ENCODE measurements at places on chromosomes 7 and 10. TPM values are rescaled to one million over a fixed set of nuclear protein-coding genes. Genes with fewer than 3 reads are reported as not detected.
A peak's percentile ranks its signal among the peaks of the same experiment; 100 is the strongest.

TUBAL3 gene
- not detected for total RNA-seq

SMIM30 gene
- 51.4 TPM for total RNA-seq

TEX47 gene
- total RNA-seq = not detected

CLDN4 gene
- total RNA-seq = 0.12 TPM

ASZ1 gene
- total RNA-seq = not detected

GDF2 gene
- not detected for total RNA-seq

ZCWPW1 gene
- 3.0 TPM for total RNA-seq

FASTK gene
- total RNA-seq = 68.7 TPM

DNA sequence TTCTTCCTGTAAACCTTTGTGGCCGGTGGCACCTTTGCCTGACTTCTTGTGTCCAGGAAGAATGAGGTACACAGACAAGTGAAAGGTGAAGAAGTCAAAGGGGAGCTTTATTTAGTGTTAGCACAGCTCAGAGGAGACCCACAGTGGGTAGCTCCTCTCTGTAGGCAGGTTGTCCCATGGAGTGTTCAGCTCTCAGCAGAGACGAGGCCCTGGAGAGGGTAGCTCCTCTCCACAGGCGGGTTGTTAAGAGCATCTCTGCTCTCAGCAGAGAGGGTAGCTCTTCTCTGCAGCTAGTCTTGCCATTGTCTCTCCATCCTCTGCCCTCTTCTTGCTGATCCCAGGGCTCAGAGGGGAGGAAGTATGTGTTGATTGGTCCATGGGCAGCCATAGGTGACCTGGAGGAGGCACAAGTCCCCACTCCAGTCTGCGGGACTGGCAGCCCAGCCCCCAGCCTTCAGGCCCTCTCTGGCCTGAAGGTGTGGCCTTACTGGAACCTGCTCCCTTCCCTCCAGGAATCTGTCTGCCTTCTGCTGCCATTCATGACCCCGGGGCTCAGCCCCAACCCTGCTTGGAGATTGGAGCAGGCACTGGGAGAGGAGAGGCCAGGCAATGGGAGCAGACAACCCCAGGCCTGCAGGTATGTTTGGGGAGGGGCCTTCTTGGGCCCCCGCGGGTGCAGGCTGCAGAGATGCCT, 24.5 kb downstream of the HHEX start:
- DNase-seq = no peak

DNA sequence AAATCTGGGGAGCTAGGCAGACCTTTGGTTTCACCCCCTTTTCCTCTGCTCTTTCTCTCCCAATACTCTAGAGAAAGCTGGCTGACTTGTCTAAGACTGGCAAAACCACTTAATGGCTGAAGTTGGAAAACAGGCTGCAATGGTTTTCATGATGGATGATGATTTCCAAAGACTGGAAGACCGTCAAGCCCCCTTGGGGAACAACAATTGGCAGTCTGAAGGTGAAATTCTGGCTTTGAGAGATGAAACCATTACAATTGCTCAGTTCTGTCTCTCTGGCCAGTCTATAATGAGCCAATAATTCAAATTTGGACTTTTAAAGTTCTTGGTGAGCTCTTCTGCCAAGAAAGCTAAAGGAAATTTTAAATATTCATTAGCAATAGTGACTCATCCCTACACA, 680.5 kb downstream of the PARD3 start:
- no peak for DNase-seq

- DNase-seq = peak; percentile 11
These were observed 27.3 kb downstream of the DENND11 start for GRCh38 chr7:141674702-141675101.

GRCh38 chr7:47581438-47581803, 490 bp downstream of the TNS3 start:
- no peak for DNase-seq

DNA sequence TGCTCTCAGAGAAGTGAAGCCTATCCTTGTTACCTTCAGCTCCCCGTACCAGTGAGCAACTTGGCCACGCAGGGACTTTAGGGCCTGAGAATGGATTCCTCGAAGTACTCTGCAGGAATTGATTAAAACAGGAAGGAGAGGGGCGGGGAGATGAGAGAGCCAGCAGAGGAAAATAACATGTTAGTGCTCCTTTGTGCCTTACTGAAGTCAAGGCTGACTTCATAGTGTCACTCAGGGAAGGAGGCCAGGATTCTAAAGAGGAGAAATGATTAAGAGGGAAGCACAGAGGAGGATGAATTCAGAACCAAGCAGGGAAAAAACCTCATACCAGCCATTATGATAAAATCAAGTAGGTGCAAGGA, 195.6 kb upstream of the RHOBTB1 start:
- no peak for DNase-seq

DNA sequence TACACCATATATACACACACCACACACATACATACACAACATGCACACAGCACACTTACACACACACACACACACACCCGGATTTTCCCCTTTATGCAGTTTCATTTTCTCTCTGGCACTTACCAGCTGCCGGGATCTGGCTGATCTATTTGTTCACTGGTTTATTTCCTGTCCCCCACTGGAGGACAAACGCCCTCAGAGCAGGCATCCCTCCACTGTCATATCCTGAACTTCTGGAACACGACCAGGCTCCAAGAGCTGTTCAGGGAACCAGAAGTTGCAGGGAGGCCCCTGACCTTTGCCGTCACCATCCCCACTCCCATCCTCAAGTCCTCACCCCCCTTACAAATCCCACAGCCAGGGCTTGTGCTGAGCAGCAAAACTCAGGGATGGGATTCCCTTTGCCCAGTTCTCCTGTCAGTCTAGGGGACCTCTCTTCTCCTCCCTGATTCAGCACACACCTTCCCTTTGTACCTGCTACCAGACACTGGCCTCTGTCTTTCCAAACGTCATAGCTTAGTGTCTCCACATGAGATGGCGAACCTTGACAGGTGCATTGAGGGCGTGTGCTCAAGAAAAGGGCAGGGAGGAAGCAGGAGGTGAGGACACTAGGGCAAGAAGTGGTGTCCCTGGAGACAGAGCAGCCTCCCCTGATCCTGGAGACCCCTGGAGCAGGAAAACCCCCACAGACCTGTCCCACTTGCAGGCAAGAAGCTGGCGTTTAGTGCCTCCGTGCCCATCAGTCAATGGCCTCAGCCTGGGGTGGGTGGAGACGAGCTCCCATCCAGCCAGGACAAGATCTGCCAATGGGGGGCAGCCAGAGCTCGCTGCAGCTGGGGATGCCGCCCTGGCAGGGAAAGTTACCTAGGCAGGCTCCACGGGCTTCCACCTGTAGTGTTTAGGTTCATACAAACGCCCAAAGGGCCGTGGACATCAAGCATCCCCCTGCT, 12.7 kb upstream of the DOCK1 start:
- no peak for DNase-seq

DNA sequence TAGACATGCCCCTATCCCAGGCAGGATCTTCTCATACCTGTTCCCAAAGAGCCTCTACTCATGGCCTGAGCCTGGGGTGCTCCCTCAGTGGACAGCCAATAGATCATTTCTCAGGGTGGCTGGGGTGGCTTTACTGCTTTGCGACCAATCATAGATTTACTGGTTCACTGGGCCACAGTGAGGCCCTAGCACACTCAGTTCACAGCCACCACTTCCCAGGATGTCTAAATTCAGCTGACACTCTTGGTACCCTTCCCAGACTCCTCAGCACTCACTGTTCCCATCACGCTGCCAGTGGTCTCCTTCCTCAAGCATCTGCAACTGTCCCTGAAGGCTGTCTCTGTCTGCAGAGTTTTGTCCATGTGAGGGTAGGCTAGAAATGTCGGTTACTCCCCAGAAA, 50.6 kb downstream of the ARHGAP22 start:
- no peak for DNase-seq

GRCh38 chr10:86512137-86512536, 9.5 kb downstream of the WAPL start:
- no peak for DNase-seq

DNA sequence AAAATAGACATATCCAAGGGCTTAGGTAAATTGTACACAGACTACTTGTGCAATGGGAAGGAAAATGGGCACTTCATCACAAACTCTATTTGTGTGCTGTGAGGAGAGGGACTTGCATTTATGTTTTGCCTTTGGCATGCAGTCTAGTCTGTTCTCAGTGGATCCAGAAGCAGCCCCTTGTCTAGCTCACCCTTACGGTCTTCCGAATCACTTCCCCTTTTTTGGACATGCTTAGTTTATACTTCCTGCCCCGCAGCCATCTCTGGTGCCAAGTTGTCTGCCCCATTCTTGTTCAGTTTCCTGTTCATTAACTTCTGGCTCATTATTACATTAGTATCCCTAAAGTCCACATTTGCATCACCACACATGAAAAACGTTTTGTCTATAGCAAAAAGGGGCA, 161.6 kb downstream of the NRCAM start:
- no peak for DNase-seq

- no peak for DNase-seq
These were observed 134.3 kb downstream of the TAX1BP1 start for GRCh38 chr7:27873981-27874957.

DNA sequence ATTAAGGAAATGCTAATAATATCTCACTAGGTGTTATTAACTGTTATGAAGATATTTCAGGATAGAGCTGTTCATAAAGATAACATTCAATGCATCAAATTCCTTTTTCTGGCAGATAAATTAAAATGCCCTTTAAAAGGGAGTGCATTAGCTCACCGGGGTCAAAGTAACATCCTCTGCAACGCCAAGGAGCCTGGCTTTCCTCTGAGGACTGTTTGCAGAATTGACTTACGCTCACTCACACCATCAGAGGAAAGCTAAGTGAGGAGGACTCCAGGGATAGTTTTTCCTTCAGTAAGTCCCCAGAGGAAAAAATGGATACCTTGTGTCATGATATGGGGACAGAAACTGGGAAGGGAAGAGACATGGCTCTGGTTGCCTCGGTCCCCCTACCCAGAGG, 45.2 kb upstream of the GPR158 start:
- no peak for DNase-seq

DNA sequence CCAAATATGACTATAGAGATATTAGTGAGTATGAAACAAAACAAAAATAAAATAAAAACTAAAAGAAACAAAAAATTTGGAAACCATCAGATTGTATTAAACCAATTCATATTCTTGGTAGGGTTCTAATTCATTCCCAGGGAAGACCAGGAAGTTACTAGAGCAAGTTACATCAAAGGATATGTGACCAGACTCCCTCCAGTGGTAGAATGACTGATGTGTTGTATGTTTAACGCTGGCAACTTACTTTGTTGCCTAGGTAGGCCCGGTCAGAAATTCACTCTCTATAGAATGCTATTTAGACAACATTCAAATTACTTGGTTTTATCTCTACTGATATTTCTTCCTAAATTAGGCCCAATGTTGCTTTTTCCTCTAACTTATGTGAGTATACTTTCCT, 5.2 kb downstream of the PHYHIPL start:
- no peak for DNase-seq

GRCh38 chr10:22228167-22228938, 10.5 kb upstream of the EBLN1 start:
- no peak for DNase-seq

DNA sequence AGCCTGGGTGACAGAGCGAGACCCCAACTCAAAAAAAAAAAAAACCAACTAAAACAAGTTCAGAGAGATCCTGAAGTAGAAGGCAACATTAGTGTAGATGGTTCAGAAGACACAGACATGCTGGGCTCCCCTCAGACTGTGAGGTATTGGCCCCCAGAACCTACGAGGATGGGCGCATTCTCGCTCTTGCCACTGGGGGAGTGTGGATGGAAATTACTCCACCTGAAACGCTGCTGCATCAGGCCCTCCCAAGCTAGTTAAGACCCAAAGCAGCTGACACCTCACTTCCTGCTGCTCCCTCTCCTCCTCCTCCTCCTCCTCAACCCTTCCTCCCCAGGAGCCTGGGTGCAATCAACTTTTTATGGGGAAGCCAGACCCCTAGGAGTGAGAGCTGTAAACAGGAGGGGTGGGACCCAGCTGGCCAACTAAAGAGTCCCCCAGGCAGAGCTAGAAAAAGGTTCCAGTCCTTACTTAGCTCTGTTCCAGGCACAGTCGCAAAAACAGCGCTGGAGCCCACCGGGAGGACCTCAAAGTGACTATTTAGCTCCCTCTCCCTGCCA, 7.4 kb downstream of the SH3PXD2A start:
- peak; percentile 28 for DNase-seq

DNA sequence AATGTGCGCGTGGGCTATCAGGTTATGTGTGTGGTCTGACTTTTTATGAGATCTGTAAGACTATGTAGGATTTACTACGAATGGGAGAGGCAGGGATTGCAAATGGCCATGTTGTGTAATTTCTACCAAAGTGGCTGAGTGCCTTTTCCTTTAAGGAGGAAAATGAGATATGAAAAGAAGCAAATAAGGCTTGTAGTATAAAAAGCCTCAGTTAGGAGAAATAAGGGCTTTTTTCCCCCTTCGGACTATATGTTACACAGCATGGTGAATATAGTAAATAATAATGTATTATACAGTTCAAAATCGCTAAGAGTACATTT, 447 bp upstream of the GPAM start:
- no peak for DNase-seq

GRCh38 chr7:112790586-112791003, 402 bp upstream of the TMEM168 start:
- DNase-seq = peak; percentile 6

DNA sequence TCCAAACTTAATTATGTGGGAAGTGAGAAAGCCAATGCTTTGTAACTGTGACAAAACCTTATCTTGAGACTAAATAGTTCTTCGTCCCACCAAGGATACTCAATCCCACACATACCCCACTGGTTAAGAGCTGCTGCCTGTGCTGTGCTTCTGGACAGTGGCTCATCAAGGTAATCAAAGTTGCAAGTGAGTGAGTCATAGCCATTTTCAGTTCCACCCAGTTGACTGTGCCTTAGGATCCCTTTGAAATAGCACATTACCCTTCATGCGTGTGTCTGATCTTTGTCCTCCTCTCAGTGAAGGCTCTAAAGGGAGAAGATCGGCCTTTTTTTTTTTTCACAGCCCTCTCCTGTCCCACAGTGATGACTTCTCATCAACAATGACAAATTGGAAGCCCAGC, 706.0 kb upstream of the AUTS2 start:
- no peak for DNase-seq

- no peak for DNase-seq
These were observed 52.5 kb upstream of the NFKB2 start for GRCh38 chr10:102342958-102343357.

DNA sequence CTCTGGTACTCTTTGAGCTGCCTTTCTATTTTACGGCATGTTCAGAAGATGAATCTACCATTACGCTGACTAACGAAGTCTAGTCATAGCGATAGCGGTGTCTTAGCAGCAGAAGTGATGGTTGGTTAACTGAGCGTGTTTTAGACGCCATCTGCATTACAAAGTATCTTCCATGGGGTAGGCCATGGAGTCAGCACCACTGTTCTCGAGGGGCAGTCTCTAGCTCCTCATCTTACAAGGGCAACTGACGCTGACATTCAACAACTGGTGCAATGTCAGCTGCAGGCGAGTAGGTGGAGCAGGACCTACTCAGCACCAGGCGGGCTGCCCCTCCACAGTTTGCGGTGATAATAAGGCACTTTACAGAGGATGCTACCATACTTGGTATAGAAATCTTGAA, 88.7 kb downstream of the ADARB2 start:
- no peak for DNase-seq

GRCh38 chr10:110368002-110368401, 63.3 kb upstream of the SMNDC1 start:
- no peak for DNase-seq

GRCh38 chr7:55438757-55439525, 73.8 kb downstream of the LANCL2 start:
- DNase-seq = no peak

- DNase-seq = no peak
These were observed 46.1 kb downstream of the MAGI2 start for GRCh38 chr7:79407351-79407750.

- no peak for DNase-seq
These were observed 220.6 kb downstream of the ARHGAP12 start for GRCh38 chr10:31708046-31708445.

- no peak for DNase-seq
These were observed 77.6 kb downstream of the DENND2A start for GRCh38 chr7:140562926-140563481.

GRCh38 chr10:94613-95012, 40.6 kb upstream of the ZMYND11 start:
- no peak for DNase-seq
